ENCODE measurements at places on chromosomes 6 and 20.
A peak's percentile ranks its signal among the peaks of the same experiment; 100 is the strongest.

DNA sequence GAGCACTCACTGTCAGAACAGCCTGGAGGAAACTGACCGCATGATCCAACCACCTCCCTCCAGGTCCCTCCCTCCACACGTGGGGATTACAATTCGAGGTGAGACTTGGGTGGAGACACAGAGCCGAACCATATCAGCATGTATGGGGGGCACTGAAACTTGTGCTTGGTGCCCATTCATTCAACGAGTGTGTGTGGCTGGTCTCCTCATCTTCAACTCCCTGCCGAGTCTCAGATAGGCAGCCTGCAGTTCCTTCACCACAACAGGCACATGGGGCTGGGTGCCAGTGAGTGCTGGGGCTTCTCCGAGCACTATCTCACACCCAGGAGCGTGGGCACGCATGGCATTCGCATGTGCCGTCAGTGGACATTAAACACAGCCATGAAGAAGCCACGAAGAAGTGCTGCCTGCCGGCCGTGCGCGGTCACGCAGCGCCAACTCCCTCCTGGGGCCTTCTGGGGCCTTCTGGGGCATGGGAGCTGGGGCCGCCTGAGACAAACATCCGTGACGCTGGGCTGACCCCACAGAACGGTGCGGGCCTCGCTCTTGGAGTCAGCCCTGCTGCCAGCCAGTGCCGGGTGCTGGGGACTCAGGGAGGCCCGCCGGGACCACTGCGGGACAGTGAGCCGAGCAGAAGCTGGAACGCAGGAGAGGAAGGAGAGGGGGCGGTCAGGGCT lies 714 bp upstream of the RTEL1 start:
- no peak for DNase-seq

- peak; percentile 77 for DNase-seq
Observed at GRCh38 chr20:3470627-3471396, at the start of gene ATRN. TSS of gene ATRN (plus strand) at chr20:3471018. CDS start at chr20:3471108, 90 bp downstream.

DNA sequence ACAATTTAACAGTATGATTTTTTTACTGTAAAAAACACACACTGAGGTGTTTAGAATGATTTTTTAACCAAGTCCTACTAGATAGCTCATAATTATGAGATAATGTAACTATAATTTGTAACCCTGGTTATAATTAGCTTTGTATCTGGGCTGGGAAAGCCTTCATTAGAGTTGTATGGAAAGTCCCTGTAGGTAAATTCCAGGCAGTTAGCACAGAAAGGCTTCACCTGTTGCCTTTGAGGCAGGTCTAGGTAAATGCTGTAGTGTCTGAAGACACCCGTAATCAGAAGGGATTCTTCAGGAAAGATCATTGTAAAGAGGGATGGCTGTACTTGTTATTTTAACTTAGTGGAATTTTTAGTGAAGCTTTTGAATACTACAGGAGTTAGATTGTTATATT lies 1.9 kb downstream of the TMEM200A start:
- DNase-seq, result no peak

DNA sequence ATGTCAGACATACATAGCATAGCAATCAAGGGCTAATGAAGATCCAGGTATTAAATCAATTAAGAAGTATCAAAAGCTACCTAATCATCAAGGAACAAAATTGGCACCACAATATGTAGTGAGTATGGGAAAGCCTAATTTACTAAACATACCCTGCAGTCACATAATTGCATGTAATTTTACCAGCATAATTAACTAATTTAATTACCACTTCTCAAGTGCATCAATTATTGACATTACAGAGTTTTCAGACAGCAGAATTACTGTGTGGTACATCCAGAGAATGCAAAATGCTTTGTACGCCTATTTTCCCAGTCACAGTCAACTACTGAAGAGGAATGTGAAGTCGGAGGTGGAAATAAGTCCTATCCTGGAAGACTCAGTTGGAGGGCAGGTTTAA lies 279.0 kb upstream of the ID4 start:
- DNase-seq, result no peak

DNA sequence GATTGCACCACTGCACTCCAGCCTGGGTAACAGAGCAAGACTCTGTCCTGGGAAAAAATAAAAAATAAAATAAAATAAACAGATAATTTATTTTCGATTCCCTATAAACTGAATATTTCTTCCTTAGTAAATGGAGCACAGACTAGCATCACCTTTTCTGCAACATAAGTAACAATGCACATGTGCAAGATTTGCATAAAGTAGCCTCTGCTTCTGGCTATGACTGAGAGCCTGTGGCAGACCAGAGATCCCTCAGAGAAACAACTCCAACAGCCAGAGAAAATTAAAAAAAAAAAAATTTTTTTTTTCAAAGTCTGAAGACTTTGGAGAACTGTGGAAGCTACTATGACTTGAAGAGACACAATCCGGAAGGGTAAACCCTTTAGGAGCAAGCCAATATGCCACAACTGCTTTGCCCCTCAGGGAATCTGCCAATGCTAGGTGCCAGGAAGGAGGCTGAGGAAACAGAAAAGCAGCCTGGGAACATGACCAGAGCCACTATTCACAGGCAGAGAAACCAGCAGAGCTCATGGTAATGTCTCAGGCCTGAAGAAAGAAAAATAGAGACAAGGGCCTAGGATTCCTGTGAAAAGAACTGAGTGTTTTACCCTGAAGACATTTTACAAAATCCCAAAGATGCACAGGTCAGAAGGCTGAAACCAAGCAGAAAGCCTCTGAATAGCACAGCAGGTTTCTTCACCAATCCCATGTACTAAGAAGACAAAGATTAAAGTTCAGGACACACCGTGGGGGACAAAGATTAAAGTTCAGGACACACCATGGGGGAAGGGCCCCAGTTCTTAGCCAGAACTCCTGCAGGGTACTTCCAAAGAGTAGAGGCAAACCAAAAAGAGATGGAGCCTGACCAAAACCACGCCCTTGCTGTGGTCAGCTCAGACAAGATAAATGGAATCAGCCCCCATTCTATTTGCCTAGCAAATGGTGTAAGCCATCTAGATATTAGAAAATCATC lies 25.8 kb downstream of the B4GALT5 start:
- DNase-seq, result no peak

- no peak for DNase-seq
Observed at GRCh38 chr6:5746759-5747130, 260.0 kb downstream of the NRN1 start.

- no peak for DNase-seq
Observed at GRCh38 chr6:146149770-146150169, 120.9 kb downstream of the GRM1 start.

GRCh38 chr20:34300809-34301586 lies 2.2 kb downstream of the AHCY start:
- no peak for DNase-seq

DNA sequence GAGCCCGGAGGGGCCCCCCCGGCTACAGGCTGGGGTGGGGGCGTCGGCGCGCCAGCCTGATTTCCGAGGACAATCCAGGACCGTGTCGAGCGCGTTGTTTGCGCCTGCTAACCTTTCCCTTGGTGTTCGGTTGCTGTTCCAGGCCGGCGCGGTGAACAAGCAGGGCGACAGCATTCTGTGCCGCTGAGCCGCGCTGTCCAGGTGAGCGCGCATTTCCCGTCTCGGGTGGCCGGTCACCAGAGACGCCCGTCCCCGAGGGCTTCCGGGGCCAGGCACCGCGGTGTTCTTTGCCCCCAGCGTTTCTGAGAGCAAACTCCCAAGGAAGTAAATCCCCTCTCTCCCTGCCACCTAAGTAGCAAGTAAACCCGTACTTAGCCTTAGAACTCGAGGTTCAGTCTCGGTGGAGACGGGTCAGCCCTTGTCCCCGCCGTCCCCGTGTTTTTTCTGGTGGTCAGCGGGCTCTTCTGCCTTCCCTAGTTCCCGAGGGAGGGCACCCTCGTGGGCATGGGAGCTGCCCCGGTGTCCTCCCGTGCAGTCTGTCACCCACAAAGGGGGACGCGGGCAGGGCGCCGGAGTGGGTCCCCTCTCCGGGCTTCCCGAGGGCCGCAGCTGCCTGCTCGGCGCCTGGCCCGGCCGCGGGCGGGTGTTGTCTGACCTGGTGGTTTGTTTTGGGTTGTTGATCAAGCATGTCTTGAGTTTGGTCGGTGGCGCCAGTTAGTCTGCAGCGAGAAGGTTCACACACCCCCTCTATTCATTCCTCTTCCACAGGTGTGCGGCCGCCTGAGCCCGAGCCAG lies 1.5 kb downstream of the ID4 start:
- no peak for DNase-seq

DNA sequence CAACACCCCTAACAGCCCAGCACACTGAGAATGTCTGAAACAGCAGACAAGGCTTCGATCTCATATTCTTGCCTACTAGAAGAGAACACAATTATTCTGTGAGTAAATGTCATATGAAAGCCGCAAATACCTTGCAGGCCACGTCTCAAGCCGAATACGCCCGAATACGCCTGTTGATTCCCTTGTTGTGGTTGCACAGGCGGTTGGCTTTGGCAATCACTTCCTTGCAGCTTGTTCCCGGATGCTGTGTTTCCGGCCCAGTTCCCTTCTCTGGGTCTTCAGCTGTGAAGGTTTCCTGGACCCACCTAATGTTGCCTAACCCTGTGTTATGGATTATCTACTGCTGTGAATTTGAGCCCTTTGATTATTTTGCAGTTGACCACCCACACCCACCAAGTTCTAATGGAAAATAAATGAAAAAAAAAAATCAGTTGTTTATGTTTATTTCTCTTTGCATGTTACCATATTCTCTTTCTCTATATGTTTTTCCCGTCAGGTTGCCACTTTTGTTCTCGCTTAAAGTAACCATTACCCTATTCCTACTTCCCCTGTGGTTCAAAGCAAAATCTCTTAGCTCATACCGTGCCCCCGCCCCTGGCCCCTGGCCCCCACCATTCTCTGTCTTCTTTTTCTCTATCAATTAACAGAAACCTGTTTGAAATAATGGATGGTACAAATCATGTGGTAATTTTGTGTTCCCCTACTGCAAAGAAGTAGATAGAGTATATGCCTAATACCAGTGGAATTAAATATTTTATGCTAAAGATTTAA lies 172.4 kb downstream of the ADGB start:
- no peak for DNase-seq

Data from AG09319 (cell line).